ENCODE measurements at places on chromosomes 6 and 20. TPM values are rescaled to one million over a fixed set of nuclear protein-coding genes. Genes with fewer than 3 reads are reported as not detected.

GRCh38 chr6:131568726-131569125, 4.3 kb upstream of the ARG1 start:
- H3K27ac ChIP-seq, result no peak overlapping the region
- no peak overlapping the region for H3K4me3 ChIP-seq
- no peaks in the 10 kb centered on the region for H3K27me3 ChIP-seq

CRISP3 gene
- total RNA-seq, result 5.1 TPM

SLC35D3 gene
- total RNA-seq, result not detected

TGM3 gene
- 43.6 TPM for total RNA-seq

HDGFL1 gene
- total RNA-seq, result not detected

DNA sequence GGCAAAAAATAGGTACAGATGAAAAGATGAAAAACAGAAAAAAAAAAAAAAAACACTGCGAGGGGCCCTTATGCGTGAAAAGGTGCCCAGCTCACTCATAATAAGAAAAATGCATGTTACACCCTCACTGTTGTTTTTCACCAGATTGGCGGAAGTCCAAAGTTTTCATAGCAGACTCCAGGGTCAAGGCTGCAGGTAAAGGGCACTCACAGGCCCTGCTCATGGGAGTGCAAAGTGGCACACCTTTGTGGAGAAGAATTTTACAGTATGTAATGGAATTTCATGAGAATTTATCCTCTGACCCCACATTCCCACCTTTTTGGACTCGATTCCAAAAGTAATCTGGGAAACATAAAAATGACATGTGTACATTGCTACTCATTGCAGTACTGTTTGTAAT, 108.2 kb downstream of the CDKAL1 start:
- no peaks in the 10 kb centered on the region for H3K4me1 ChIP-seq
- no peaks in the 10 kb centered on the region for H3K27me3 ChIP-seq
- no peaks in the 10 kb centered on the region for H3K36me3 ChIP-seq
- no peak overlapping the region for H3K27ac ChIP-seq
- DNase-seq, result no peak

DNA sequence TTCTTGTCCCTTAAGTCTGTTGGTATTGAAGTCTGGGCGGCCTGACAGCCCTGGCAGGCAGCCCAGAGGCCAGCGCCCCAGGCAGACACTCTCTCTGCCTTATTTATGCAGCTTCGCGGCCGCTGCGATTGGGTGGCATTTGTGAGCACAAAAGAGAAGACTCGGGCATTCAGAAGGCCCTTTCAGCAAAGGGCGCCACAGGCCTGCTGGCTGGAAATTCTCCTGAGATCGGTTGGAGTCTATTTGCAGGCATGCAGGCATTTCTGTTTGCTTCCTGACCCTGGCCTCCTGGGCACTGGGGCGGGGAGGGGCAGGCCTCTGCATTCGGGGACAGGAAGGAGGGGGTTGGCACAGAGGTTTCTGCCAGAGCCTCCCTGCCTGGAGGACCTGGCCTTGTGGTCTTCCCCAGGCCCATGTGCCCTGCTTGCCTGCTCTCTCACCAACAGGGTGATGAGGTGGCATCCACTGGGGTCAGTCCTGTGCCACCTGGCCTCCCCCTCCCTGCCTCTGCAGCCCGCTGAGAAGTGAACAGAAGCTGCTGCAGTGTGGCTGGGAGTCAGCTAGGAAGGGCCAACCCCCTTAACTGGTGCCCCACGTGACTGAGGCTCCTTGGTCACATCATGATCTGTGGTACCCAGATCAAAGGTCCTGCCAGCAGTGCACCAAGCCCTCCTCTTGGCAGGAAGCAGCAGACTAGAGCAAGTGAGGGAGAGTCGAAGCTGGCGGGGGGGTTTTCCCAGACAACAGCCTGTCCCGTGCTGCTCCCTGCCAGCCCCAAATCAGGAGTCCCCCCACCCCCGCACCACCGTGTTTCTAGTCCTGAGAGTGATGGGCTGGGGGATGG, 16.6 kb upstream of the CCDC167 start:
- H3K27me3 ChIP-seq, result peaks cover 53% of the 10 kb centered on the region
- H3K36me3 ChIP-seq, result no peaks in the 10 kb centered on the region
- H3K4me1 ChIP-seq, result peaks cover 11% of the 10 kb centered on the region
- peak overlapping the region; percentile 24 for H3K27ac ChIP-seq

DNA sequence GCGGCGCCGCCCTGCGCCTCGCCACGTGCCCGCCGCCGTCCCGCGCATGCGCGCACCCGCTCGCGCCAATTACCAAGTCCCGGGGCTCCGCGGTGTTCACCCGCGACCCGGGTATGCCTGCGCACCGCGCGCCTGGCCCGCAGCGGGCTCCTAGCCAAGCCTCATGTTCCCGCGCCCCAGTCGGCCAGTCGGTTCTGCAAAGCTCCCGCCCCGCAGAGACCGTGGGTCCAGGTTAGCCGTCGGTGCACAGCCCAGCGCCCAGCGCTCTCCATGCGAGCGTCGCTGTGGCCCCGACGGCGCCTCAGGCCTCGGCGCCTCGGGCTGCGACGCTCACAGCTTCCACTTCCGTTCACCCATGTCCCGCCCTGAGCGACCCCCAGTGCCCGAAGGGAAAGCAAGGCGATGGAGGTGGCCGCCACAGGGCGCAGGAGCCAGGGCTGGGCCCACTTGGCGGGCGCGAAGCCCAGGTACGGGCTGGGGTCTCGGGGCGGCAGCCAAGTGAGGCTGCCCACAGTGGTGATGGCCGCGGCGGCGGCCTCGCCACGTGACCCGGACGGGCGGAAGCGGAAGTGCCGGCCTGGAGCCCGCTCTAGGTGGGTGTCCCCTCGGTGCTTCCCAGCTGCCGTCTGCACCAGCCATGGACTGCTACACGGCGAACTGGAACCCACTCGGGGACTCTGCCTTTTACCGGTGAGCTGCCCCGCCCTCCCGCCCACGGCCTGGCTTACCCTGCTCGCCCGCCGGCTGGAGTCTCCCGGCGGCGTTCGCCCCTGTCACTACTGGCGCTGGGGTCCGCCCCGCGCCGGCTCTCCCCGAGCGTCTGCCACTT, at the start of the genes PCED1A and VPS16:
Gene PCED1A, minus strand, starts transcription at position 518 of the 829 bp plus-strand sequence. CDS start 743 bp downstream, outside the sequence.
Gene VPS16, plus strand, starts transcription at position 608 of the 829 bp plus-strand sequence. Its CDS starts 30 bp downstream, at position 638.
- no peaks in the 10 kb centered on the region for H3K27me3 ChIP-seq
- H3K4me3 ChIP-seq, result peak within 1 kb of the TSS; percentile 96
- peak within 1 kb of the TSS; percentile 86 for H3K27ac ChIP-seq
- peak; percentile 93 for DNase-seq
- H3K36me3 ChIP-seq, result peaks cover 10% of the 10 kb centered on the region

DNA sequence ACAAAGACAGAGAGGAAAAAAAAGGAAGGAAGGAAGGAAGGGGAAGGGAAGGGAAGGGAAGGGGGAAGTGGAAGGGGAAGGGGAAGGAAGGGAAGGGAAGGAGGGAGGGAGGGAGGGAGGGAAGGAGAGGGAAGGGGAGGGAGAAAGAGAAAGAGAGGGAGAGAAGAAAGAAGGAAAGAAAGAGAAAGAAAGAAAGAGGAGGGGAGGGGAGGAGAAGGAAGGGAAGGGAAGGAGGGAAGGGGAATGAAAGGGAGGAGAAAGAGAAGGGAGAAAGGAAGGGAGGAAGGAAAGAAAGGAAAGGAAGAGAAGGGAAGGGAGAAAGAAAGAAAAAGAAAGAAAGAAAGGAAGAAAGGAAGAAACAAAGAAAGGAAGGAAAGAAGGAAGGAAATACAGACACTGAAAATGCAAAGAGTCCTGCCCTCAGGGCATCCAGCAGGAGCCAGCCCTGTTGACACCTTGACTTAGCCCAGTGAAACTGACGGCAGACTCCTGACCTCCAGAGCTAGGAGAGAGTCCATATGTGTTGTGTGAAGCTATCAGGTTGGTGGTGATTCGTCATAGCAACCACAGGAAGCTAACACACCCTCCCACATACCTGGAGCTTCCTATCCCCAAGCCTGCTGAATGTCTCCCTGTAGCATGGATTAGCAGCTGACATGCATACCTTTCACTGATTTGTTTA, 58.7 kb upstream of the SULF2 start:
- DNase-seq, result peak; percentile 15
- no peak overlapping the region for H3K4me3 ChIP-seq
- no peak overlapping the region for H3K27ac ChIP-seq
- peaks cover 30% of the 10 kb centered on the region for H3K4me1 ChIP-seq

- H3K36me3 ChIP-seq, result no peaks in the 10 kb centered on the region
- no peaks in the 10 kb centered on the region for H3K27me3 ChIP-seq
- H3K4me3 ChIP-seq, result no peak overlapping the region
- no peak for DNase-seq
- H3K4me1 ChIP-seq, result no peaks in the 10 kb centered on the region
Observed at GRCh38 chr6:130000526-130001421, 17.6 kb upstream of the L3MBTL3 start.

- H3K4me1 ChIP-seq, result no peaks in the 10 kb centered on the region
- H3K4me3 ChIP-seq, result no peak overlapping the region
- no peak overlapping the region for H3K27ac ChIP-seq
- H3K36me3 ChIP-seq, result peaks cover 74% of the 10 kb centered on the region
- no peaks in the 10 kb centered on the region for H3K27me3 ChIP-seq
- no peak for DNase-seq
Observed at GRCh38 chr6:33445119-33445603, 9.2 kb upstream of the ZBTB9 start.

GRCh38 chr6:33744895-33745546, 1.7 kb downstream of the IP6K3 start:
- peaks cover 26% of the 10 kb centered on the region for H3K27me3 ChIP-seq
- H3K36me3 ChIP-seq, result no peaks in the 10 kb centered on the region
- DNase-seq, result no peak
- H3K4me3 ChIP-seq, result no peak overlapping the region
- H3K4me1 ChIP-seq, result peaks cover 22% of the 10 kb centered on the region

DNA sequence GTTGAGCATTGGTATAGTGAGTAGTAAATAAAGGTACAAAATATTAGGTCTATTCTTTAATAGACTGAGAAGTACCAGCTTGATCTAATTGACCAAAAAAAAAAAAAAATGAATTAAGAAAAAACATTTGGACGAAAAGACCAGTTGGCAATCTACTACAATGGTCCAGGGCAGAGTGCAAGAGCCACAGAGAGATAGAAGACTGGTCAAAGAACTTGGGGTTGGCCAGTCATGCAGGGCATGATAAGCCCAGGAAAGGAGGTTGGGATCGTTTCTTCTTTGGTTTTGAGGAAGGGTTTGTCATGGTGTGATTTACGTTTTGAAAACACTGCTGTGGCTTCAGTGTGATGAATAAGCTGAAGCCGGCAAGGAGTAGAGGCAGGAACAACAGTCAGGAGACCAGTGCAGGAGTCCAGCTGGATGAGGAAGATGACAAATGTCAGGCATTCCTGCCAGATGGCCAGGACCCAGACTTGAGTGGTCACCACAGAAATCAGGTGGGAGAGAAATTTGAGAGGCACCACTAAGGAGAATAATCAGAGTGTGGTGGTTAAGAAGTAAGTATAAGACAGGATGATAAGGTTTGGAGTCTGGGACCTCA, 14.0 kb downstream of the SMLR1 start:
- no peak for DNase-seq
- H3K27me3 ChIP-seq, result no peaks in the 10 kb centered on the region
- no peak overlapping the region for H3K27ac ChIP-seq
- no peaks in the 10 kb centered on the region for H3K36me3 ChIP-seq
- no peak overlapping the region for H3K4me3 ChIP-seq
- H3K4me1 ChIP-seq, result peaks cover 8% of the 10 kb centered on the region

GRCh38 chr20:32052090-32052777, at the start of gene HCK:
Gene HCK (plus strand): TSS chr20:32052242.
- DNase-seq, result no peak
- peak within 1 kb of the TSS; percentile 82 for H3K27ac ChIP-seq
- H3K4me1 ChIP-seq, result peaks cover 16% of the 10 kb centered on the region
- H3K36me3 ChIP-seq, result no peaks in the 10 kb centered on the region
- H3K4me3 ChIP-seq, result peak within 1 kb of the TSS; percentile 47
- peaks cover 61% of the 10 kb centered on the region for H3K27me3 ChIP-seq

RPRD1B gene
- total RNA-seq, result 24.7 TPM

GRCh38 chr20:53258741-53259140, 286.6 kb downstream of the TSHZ2 start:
- H3K4me1 ChIP-seq, result no peaks in the 10 kb centered on the region
- H3K27me3 ChIP-seq, result no peaks in the 10 kb centered on the region
- no peak for DNase-seq
- H3K27ac ChIP-seq, result no peak overlapping the region
- peaks cover 4% of the 10 kb centered on the region for H3K36me3 ChIP-seq
- no peak overlapping the region for H3K4me3 ChIP-seq

DNA sequence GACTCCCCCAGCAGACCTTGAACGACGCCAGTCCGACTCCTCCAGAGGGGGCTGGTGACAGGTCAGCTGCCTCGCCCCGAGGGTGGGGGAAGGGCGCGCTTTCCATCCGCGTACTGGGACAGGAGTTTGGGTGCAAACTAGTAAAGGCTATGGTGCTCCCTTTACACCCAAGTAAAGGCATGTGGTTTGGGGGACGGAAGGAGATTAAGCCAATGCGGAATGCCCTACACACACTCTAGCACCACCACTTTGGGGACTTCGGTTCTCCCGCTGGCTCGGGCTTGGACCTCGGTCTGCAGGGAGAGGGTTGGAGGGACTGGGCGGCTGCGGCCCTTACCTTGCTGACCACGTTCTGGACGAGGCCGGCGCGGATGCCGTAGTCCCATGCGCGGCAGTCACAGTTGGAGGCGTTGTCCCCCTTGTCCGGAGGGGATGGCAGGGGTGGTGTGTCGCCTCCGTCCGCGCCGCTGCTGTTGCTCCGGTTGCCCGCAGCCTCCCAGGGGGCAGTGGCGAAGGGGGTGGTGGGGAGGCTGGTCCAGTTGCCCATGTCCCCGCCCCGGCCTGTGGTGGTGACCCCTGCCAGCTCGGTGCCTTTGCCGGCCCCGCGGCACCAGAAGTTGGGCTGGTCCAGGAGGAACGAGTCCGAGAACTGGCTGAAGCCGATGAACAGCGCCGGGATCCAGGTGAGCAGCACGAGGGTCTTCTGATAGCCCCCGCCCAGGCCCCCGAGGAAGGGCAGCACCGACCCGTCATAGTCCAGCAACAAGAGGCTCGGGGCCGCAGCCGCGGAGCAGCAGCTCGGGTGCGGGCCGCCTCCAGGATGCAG, 1.1 kb downstream of the SLC22A23 start:
- H3K4me3 ChIP-seq, result peak overlapping the region; percentile 75
- H3K27me3 ChIP-seq, result no peaks in the 10 kb centered on the region
- no peak for DNase-seq
- H3K27ac ChIP-seq, result peak overlapping the region; percentile 2
- H3K4me1 ChIP-seq, result peaks cover 45% of the 10 kb centered on the region

HCRTR2 gene
- not detected for total RNA-seq

- H3K36me3 ChIP-seq, result no peaks in the 10 kb centered on the region
- DNase-seq, result peak; percentile 83
- peak within 1 kb of the TSS; percentile 90 for H3K27ac ChIP-seq
Observed at GRCh38 chr6:127342946-127343808, at the start of gene ECHDC1. Gene ECHDC1 (minus strand): TSS chr6:127343609. CDS start chr6:127331028, 12,581 bp downstream.

Data from suprapubic skin (tissue), 4 donors.